ENCODE measurements at places on chromosomes 13 and 19.

DNA sequence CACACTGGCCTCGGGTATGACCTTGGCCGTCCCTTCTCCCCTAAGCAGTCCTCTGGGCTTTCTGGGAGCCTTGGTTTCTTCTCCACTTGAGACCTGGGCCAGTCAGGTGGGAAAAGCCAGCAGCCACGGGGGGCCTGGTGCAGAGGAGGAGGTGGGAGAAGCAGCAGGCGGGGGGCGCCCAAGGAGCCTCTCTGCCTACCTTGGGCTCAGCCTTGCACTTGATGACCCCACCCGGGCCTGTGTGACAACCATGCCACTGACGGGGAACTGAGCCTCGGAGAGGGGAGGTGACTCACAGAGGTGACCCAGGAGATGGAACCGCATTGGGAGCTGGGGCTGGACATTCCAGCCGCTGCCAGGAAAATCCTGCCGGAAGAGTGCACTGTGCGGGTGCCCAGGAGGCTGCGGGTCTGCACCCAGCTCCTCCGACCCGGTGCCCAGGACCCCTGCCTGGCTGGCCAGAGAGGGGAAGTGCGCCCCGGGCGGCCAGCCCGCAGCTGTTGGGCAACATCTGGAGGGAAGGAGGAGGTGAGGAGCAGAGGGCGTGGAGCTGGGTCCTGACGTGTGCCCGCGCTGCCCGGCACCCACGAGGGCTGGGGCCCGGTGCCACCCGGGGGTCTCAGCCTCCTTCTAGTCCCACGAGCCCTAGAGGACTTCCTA is 23.4 kb upstream of the SLC7A10 start:
- DNase-seq, result peak; percentile 17

- DNase-seq, result no peak
These were observed 630 bp downstream of the PNPLA6 start for GRCh38 chr19:7535998-7536695.

DNA sequence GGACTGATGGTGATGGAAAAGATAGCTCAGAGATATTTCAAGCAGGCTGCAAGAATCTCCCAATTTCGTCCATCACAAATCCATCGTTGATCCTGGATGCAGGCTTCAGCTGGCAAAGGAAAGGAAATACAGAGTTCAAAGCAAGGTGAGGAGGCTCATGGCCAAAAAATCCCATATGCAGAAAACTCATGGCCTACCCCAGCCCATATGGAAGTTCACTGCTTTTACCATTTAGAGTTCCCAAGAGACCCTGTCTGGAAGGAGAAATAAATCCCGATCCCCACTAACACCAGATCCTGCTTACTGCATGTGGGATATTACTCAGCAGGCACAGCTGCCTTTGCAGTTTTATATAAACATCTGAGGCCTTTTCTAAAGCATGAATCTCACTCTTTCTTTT is 412.9 kb upstream of the SPRY2 start:
- DNase-seq, result no peak

DNA sequence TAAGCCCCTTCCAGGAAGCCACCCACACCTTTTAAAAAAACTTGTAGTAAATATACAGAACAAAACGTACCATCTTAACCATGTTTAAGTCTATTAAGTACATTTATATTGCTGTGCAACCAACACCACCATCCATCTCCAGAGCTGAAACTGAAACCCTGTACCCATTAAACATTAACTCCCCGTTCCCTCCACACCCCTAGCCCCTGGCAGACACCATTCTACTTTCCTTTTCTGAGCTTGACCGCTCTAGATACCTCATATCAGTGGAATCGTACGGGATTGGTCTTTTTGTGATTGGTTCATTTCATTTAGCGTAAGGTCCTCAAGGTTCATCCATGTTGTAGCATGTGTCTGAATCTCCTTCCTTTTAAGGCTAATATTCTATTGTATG is 13.0 kb upstream of the SPATA13 start:
- DNase-seq, result no peak

GRCh38 chr19:35868172-35868822 is at the start of gene APLP1:
TSS of gene APLP1 (plus strand) at chr19:35868574. CDS start at chr19:35868637, 63 bp downstream.
- DNase-seq, result peak; percentile 2

DNA sequence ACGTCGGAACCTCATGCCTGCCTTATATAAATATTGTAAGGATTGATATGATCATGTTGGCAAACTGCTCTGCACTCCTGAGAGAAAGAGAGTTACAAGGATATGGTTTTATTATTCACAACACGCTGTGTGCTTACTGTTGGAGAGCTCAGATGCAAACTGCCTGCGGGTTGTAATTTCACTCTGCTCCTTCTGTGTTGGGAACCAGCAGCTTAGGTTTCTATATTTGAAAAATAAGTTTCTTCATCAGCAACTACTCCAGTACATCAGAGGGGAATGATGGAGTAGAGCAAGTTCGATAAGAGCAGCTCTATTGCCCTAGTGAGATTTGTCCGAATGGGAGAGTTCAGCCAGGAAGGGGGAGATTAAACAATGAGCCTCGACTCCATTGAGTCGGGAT is 106.9 kb upstream of the UBL3 start:
- DNase-seq, result no peak

GRCh38 chr13:74134777-74135325 is 647 bp upstream of the KLF12 start:
- no peak for DNase-seq

DNA sequence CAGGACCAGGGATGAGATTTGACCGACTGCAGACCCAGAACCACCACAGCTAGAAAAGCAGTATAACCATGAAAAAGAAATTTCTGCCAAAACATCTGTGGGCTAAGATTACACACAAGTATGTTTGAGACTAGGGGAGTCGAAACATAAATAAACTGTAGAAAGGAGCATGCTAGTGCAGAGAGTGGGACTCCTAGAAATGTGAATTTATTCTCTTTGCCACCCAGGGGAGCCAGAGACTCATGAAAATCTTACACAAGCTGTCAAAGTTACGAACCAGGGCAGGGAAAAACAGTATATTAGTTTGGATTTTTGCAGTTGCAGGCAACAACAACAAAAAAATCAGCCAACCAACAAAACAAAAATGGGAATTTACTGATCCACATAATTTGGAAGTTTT is 12.3 kb upstream of the HSPH1 start:
- DNase-seq, result peak; percentile 8

GRCh38 chr13:36059321-36059720 is 71.9 kb downstream of the DCLK1 start:
- DNase-seq, result no peak

DNA sequence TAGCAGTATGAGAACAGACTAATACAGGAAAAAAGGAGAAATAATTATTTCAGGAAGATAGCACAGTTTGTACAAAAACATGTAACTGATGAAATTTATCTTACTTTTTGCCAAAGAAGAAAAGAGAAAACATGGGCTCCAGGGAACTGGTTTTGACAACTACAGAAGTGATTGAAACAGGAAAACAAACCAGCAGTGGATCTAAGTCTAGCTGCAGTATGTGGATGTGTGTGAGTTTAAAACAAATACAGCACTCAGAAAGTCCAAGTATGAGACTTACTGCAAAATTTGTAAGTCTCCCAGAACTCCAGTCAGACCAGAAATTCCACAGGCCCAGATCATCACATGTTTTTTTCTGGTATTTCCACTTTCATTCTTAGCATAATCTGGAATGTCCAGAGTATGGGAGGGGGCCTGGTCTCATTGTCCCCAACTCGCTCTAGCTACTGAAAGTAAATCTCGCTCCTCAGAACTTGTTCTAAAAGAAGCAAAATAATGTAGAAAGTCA is 259.5 kb downstream of the NHLRC3 start:
- no peak for DNase-seq

GRCh38 chr19:46984077-46985010 is 35.3 kb upstream of the NPAS1 start:
- DNase-seq, result no peak

DNA sequence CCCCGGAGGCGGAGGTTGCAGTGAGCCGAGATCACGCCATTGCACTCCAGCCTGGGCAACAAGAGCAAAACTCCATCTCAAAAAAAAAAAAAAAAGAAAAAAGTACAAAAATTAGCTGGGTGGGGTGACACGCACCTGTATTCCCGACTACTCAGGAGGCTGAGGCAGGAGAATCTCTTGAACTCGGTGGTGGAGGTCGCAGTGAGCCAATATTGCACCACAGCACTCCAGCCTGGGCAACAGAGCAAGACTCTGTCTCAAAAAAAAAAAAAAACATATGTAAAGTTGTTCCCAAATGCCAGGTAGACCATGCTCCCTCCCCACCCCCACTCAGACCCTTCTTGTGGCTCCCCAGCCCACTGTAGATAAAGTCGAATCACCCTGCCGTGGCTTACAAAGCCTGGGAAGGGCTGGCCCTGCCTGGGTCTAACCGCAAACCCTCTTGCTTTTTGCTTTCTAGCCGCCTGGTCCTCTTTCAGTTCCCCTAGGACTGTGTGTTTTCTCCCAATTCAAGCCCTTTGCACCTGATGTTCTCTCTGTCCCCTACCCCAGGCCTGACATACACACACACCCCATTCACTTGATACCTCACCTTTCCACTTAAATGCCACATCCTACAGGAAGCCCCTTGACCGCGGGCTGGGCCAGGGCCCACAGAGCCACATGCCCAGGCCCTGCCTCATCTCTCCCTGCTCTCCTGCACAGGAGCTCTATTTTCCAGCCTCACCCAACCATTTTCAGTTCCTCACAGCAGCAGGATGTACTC is 34.4 kb downstream of the MAP4K1 start:
- no peak for DNase-seq

GRCh38 chr19:48230555-48231129 is 25.1 kb downstream of the CARD8 start:
- no peak for DNase-seq

GRCh38 chr13:30647420-30647819 is 29.7 kb downstream of the USPL1 start:
- no peak for DNase-seq

GRCh38 chr19:4298810-4299550 is 3.2 kb downstream of the TMIGD2 start:
- no peak for DNase-seq

- no peak for DNase-seq
These were observed 264.7 kb downstream of the DACH1 start for GRCh38 chr13:71602344-71602743.
